ENCODE measurements at places on chromosomes 5 and 9. TPM values are rescaled to one million over a fixed set of nuclear protein-coding genes. Genes with fewer than 3 reads are reported as not detected.

- H3K4me3 ChIP-seq = no peak overlapping the region
- H3K27me3 ChIP-seq = no peaks in the 10 kb centered on the region
- H3K27ac ChIP-seq = no peak overlapping the region
- no peak for DNase-seq
- H3K4me1 ChIP-seq = no peaks in the 10 kb centered on the region
Observed at GRCh38 chr5:9056046-9056445, 489.8 kb downstream of the SEMA5A start.

- no peak overlapping the region for H3K4me3 ChIP-seq
- no peak for DNase-seq
- no peak overlapping the region for H3K27ac ChIP-seq
- H3K4me1 ChIP-seq = no peaks in the 10 kb centered on the region
Observed at GRCh38 chr5:93252165-93252564, 328.9 kb downstream of the NR2F1-AS1 start.

DNA sequence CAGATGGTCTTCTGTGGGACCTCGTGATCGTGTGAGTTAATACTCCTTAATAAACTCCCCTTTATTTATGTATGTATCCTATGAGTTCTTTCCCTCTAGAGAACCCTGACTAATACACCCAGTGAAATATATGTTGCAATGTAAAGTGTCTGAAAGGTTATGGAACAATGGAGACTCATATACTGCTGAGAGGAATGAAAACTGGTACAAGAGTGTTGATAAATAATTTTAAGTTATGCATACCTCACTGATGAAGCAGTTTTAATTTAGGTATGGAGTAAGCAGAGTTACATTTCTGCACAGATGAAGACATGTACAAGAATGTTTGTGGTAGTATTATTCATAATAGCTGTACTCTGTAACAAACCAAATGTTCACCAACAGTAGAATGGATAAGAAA is 438.3 kb downstream of the TAF11L14 start:
- no peak overlapping the region for H3K4me3 ChIP-seq
- DNase-seq = no peak
- H3K4me1 ChIP-seq = no peaks in the 10 kb centered on the region
- no peaks in the 10 kb centered on the region for H3K27me3 ChIP-seq
- no peak overlapping the region for H3K27ac ChIP-seq

DNA sequence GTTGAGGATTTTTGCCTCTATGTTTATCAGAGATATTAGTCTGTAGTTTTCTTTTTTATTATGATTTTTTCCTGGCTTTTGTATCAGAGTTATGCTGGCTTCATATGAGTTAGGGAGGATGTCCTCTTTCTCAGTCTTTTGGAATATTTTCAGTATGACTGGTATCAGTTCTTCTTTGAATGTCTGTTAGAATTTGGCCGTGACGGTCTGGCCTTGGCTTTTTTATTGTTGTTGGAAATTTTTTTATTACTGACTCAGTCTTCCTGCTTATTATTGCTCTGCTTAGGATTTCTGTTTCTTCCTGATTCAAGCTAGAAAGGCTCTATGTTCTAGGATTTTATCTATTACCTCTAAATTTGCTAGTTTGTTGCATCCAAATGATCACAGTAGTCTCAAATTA is 421.9 kb downstream of the CDH10 start:
- no peaks in the 10 kb centered on the region for H3K4me1 ChIP-seq
- no peak for DNase-seq
- H3K27ac ChIP-seq = no peak overlapping the region

DNA sequence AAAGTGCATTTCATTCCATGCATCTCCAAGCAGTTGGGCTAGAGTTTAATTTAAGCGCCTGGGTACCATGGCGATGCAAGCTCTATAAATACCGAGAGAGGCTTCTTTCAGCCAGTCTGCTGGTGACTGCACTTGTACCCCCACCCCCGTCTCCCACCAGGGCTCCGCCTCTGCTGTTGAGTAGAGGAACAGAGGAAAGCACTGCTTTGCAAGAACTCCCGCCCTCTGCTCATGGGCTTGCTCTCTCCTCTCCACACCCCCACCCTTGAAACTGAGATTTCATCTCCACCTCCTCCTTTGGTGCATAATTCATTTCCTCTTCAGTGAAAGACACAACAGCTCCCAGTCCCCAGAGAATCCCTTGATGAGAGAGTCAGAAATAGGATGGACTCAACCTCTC is 5.1 kb upstream of the WWC1 start:
- peaks cover 10% of the 10 kb centered on the region for H3K27me3 ChIP-seq
- DNase-seq = no peak
- H3K27ac ChIP-seq = no peak overlapping the region
- no peaks in the 10 kb centered on the region for H3K36me3 ChIP-seq
- no peak overlapping the region for H3K4me3 ChIP-seq
- no peaks in the 10 kb centered on the region for H3K4me1 ChIP-seq

GRCh38 chr5:146402949-146403348 is 44.2 kb upstream of the TCERG1 start:
- no peak overlapping the region for H3K27ac ChIP-seq
- H3K27me3 ChIP-seq = no peaks in the 10 kb centered on the region
- no peaks in the 10 kb centered on the region for H3K4me1 ChIP-seq

- no peak for DNase-seq
- H3K27me3 ChIP-seq = no peaks in the 10 kb centered on the region
- H3K27ac ChIP-seq = no peak overlapping the region
- H3K4me1 ChIP-seq = peaks cover 17% of the 10 kb centered on the region
Observed at GRCh38 chr9:79657891-79658290, 86.1 kb downstream of the TLE4 start.

GRCh38 chr9:19464061-19464763 is 55.4 kb downstream of the ACER2 start:
- H3K27ac ChIP-seq = no peak overlapping the region
- H3K4me1 ChIP-seq = no peaks in the 10 kb centered on the region
- no peak for DNase-seq
- H3K4me3 ChIP-seq = peak overlapping the region; percentile 52
- no peaks in the 10 kb centered on the region for H3K36me3 ChIP-seq

DNA sequence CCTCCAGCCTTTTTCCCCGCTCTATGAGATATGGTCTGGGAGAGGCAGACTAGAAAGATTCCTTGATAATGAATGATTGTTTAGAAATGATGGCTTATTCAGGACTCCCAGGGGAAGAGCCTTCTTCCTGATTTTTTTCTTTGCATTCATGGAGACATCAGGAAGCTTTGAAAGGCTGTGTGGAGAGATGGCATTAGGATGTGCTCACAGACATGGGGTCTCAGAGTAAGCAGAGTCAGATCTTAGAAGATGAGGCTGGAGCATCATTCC is 37.1 kb downstream of the PPARGC1B start:
- H3K27ac ChIP-seq = peak overlapping the region; percentile 72
- DNase-seq = no peak
- H3K27me3 ChIP-seq = no peaks in the 10 kb centered on the region

GRCh38 chr9:85001925-85002324 is 332.4 kb downstream of the NTRK2 start:
- no peak overlapping the region for H3K27ac ChIP-seq
- no peak overlapping the region for H3K4me3 ChIP-seq
- H3K4me1 ChIP-seq = no peaks in the 10 kb centered on the region

The PDGFRB gene
- 55.7 TPM for total RNA-seq

The FOXD4L6 gene
- not detected for total RNA-seq

All from gastrocnemius medialis (tissue), 4 donors.